Suprapubic skin (tissue), 4 donors: ENCODE measurements at places on chromosomes 2 and 18. TPM values are rescaled to one million over a fixed set of nuclear protein-coding genes. Genes with fewer than 3 reads are reported as not detected.

CCDC121 gene
- total RNA-seq = 1.2 TPM

CTAGE1 gene
- total RNA-seq = not detected

EVX2 gene
- not detected for total RNA-seq

LDLRAD4 gene
- total RNA-seq = 17.2 TPM

GREB1L gene
- total RNA-seq = 7.6 TPM

RAX gene
- 0.18 TPM for total RNA-seq

GTF2A1L gene
- not detected for total RNA-seq

CAVIN2 gene
- total RNA-seq = 5.0 TPM

FOXI3 gene
- not detected for total RNA-seq

DNA sequence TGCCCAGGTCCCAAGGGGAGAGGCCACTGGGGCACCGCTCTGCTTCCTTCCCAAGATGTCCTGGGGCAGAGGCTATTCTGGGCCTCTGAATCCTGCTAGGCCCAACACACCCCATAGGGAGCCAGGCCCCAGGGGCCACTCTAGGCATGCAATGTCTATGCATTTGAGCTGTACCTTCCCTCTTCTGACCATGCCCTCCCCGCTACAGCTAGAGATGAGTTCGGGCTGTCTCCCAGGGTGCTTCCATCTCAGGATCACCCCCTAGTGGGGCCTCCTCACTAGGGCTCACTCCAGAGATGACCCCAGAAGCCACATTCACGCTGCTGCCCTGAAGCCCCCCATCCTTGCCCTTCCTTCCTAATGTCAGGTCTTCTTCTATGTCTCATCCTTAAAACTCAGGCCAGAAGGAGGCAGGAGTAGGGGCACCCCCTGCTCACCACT, 54.4 kb downstream of the TNS1 start:
- DNase-seq = peak; percentile 47

DNA sequence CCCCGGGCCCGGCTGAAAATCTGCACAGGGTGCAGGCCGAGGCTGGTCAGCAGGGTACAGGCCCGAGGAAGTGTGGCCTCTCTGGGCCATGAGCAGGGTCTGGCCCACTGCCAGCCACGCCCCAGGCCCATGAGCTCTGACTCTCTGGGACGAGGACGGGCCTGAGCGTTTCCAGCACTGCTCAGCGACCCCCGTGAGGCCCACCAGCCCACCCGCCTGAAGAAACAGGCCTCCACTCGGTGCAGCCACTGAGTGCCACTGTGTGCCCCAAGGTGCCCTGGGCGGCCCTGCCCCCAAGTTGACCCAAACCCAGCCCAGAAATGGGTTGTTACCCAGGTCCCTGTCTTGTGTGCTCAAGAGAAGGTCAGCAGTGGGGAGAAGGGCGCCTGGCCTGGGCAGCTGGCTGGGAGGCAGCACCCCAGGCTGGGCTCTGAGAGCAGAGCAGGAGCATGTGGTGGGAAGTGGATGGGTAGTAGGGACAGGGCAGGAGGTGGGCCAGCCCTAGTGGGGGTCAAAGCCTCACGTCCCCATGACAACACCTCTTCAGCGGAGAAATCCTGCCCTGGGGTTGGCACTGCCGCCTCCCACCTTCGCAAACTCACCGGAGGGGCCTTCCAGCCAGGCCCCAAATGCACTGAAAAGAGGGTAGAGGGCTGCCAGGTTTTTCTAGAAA, 2.1 kb upstream of the SNED1 start:
- DNase-seq = peak; percentile 77

DNA sequence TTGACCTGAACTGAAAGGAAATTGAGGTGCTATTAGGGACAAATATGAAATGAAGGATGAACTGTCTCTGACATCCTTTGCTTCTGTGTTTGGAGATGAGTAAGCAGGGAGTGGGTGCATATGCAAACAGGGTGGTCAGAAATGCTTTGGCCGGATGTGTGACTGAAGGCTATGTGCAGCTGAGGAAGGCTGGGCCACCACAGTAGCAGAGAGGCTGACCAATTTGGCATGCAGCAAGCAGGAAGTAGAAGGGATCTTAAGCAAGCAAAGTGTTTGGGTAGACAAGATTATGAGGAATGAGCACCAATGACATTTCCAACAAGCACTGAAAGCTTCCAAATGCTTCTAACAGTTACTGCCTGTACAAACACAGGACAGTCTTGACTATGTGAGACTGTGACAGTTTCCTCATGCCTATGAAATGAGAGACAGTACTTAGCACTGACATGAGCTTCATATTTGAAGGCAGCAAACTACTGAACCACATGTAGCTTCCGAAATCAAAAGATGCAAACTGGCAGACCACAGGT, 3.3 kb upstream of the ACTR3 start:
- no peak for DNase-seq

DNA sequence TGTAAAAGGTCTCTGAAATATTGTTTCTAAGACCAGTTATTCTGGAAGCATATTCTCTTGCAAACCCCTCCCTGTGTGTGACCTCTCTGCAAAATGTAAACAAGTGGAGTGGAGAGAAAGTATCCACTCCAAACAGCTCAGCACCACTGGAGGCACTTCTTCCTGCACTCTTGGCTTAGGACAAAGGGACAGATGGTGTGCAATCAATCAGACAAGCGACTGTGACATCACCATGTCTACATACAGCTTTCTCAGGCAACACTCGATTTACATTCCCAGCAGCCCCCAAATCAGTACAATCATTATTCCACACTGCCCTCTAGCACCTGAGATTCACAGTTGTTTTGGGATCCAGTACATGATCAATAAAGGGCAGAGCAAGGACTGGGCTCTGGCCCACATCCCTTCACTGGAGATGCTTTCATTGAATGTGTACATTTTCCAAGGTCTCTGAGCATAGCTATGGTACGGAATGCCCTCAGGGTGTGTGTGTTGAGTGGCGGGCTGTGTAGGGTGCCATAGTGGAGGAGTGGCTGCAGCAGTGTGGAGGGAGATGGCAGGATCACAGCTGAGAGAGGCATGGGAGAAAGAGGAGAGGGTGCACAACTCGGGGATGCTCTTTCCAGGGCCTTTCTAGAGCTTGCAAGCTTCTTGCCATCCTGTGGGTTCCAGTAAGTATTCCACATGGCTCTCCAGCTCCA, 311.8 kb upstream of the ST6GAL2 start:
- no peak for DNase-seq

- DNase-seq = no peak
These were observed 124.2 kb downstream of the UBE2E3 start for GRCh38 chr2:181104512-181105115.

GRCh38 chr2:60352491-60353405, 200.7 kb downstream of the BCL11A start:
- DNase-seq = no peak

- DNase-seq = no peak
These were observed 51.0 kb downstream of the SETBP1 start for GRCh38 chr18:44731530-44732237.

GRCh38 chr18:57205641-57206040, 58.8 kb downstream of the BOD1L2 start:
- DNase-seq = no peak
